Smooth muscle cell of the brain vasculature (primary cell): ENCODE measurements at places on chromosomes 6 and 20.
A peak's percentile ranks its signal among the peaks of the same experiment; 100 is the strongest.

DNA sequence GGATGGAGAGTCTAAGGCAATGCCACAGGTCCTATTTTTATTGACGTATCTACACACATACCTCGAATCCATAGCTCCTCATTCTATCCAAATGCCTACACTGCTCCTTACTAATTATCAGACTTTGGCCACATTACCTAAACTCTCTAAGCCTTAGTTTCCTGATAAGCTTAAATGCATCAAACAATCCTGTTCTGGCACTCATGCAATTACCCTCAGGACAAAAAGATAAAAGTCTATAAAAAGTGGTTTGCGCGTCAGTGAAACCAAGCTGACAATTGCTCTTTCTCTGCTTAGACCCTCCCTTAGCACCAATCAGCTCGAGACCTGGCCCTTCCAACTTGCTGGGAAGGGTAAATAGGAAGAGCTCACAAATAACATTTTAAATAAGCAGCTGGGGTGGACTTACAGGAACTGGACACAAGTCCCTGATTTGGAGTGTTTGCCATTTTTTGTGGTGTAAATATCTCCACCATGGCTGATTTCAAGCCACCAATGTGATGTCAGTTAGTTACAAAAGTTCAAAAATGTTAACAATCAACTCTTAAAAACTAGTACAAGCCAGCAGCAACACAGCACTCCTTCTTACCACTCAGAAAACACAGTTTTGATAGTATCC is 7.2 kb upstream of the PLEKHG1 start:
- no peak for DNase-seq

- no peak for DNase-seq
These were observed 48.4 kb downstream of the MAFB start for GRCh38 chr20:40640667-40641066.

GRCh38 chr20:50138479-50139393 is 14.8 kb downstream of the PEDS1 start:
- no peak for DNase-seq

GRCh38 chr6:4732691-4733315 is 43.4 kb upstream of the CDYL start:
- peak; percentile 62 for DNase-seq

- DNase-seq: peak; percentile 68
These were observed 56.3 kb upstream of the ANKEF1 start for GRCh38 chr20:9978397-9979004.

GRCh38 chr20:64140061-64140931 is 24.0 kb upstream of the MYT1 start:
- no peak for DNase-seq

GRCh38 chr20:39853636-39854035 is 835.4 kb downstream of the MAFB start:
- no peak for DNase-seq

DNA sequence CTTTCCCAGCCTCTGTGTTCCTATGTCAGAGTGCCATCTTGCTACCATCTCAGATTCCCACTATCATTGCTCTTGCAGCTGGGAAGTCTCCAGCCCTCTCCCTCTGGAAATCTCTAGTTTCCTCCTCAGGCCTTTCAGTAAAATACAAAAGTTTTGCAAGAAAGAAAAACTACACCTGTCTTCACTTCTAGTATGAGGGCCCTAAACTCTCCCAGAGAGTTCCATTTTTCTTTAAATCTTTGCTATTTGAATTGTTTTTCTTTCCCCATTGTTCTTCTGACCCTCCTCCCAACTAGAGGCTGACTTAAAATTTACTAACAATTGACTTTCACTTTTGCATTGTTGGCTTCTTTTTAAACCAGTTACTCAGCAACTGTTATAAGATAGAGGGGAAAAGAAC is 62.8 kb downstream of the LY86 start:
- DNase-seq: no peak

GRCh38 chr20:58328836-58329235 is 19.3 kb downstream of the RAB22A start:
- DNase-seq: no peak

- no peak for DNase-seq
These were observed 78.4 kb downstream of the AHI1 start for GRCh38 chr6:135419162-135419561.

GRCh38 chr6:30156262-30156599 is 4.8 kb downstream of the TRIM10 start:
- no peak for DNase-seq

- no peak for DNase-seq
These were observed 66.3 kb downstream of the YTHDF1 start for GRCh38 chr20:63149531-63150192.

GRCh38 chr20:24943196-24943595 is 5.9 kb upstream of the CST7 start:
- no peak for DNase-seq

DNA sequence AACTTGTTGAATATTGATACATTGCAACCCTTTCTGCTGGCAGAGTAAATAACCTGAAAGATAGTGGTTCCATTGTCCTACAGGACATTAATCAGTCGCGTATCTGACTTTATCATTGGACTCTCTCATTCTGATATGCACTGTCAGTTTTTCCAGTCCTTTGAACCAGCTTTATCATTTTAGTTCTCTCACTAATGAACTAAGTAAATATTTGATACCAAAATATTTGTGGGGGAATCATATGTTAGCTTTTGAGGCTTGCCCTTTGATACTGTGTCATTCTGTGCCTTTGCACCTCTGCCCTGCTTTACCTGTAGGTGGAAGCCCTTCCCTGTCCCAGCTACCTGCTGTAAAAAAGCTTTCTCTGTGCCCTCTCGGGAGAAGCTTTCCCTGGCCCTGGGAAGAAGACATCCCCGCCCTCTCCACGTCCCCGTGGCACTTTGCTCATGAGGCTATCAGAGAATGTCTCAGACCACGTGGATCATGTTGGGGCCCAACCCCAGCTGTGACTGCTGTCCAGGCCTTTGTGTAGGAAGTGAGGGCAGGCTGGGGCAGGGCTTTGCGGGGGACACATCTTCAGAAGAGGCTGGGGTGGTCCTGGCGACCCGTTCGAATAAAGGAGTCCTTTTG is 117.8 kb upstream of the NXT1 start:
- DNase-seq: no peak

GRCh38 chr6:166955121-166955864 is 1.1 kb downstream of the RNASET2 start:
- no peak for DNase-seq

DNA sequence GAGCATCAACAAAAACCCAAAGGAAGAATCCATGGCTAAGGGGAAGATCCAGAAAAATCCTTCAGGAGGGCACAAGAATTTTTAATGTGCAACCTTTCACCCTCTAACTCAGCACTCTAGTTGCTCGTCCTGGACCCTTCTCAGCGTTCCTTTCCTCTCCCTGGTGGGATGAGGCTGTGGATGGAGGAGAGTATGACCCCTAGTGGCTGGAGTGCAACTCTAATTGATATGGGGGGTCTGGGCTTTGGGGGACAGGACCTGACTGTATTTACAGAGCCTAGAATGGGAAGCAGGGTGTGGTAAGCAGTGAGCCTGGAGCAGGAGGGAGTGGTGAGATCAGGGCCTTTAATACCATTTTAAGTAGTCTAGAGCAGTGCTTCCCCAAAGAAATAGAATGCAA is 83.9 kb upstream of the CEP85L start:
- DNase-seq: no peak

DNA sequence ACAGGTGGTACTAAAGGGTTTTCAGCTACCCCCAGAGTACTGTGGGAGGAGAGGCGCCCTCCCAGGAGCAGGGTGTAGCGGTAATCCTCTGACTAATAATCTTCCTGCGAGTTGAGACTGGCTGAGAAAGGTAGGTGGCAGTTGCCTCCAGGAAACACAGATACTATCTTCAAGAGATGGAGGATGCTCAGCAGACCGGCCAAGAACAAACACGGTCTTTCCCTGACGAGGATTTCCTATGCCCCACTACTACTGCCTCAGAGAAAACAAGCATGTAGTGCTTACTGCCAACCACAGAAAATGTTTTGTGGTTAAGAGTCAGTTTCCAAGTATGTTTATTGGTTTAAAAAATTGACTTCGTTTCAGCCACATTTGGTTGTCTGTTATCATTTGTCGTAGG is 26.8 kb downstream of the C6orf89 start:
- no peak for DNase-seq

GRCh38 chr20:51084593-51085377 is 61.9 kb upstream of the KCNG1 start:
- DNase-seq: no peak

DNA sequence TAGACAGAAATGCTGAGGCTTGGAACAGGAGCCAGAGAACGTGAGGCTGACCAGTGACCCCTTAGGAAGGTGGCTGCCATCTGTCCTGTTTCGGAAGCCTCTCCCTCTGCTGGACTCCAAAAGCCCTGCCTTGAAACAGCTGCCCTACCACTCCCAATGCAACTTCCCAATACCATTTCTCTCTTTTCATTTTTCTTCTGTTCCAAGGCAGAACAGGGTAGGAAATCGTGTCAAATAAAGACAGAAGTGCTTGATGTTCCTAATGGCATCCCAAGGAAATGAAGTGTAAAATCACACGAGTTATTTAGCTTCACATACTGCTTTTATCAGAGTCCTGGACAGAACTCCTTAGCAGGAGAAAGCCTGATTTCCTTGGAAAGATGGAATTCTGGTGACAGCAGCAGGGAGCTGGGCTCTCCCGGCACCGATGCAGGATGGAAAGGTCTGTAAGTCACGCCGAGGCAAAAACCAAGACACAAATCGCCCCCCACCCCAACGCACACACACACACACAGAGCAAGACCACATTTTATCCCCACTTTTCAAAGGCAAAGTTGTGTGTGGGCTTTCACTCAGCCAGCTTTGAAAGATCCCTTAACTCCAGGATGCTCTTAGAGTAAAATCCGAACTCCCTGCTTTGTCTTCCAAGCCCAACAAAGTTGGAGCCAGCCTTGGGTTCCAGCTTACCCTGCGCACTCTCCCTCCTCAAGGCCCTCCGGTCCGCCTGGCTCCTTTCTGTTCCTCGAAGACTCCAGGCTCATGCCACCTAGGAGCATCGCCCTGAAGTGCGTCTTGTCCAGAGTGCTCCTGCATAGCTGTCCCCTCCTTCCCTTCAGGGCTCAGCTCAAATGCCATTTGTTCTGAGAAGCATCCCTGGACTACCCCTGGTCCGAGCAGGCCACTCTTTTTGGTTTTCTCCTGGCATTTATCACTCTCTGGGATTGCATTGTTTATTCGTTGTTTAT is 11.6 kb upstream of the STX16 start:
- no peak for DNase-seq

DNA sequence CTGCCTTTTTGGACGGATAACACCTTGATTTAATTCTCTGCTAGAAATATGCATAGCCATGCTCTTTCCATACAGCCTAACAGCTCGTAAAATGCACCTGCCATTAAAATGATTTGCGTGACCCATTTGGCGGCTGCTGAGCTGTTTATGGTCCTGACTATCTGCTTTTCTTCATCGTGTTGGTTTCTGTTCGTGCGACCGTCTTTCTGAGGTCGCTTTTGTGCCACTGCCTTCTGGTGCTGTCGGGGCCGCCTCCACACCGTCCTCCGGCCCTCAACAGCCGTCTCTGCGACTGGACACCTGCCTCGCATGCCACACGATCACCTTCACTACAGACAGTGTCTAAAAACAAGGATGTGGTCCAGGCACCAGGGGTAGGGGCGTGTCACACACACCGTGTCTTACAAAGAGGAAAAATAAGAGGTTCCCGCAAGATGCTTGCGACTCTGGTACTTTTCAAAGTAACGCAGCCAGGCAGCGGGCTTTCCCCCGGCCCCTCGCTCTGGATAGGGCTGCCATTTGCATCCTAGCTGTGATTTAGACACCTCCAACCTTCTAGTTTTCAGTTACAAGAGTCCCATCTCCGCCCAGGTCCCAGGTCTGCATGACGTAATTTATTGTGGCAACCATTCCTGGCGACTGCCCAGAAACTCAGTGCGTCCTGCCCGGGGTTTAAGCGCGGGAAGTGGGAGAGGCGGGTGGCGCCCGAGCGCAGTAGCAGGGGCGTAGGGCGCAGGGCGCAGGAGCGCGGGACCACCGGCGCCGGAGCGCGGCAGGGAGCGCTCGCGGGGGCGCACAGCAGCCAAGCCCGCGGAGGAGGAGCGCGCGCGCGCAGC is at the start of gene STMND1:
TSS of gene STMND1 (plus strand) at position 629 of the 836 bp plus-strand sequence. CDS start 208 bp downstream, outside the sequence.
- DNase-seq: no peak

DNA sequence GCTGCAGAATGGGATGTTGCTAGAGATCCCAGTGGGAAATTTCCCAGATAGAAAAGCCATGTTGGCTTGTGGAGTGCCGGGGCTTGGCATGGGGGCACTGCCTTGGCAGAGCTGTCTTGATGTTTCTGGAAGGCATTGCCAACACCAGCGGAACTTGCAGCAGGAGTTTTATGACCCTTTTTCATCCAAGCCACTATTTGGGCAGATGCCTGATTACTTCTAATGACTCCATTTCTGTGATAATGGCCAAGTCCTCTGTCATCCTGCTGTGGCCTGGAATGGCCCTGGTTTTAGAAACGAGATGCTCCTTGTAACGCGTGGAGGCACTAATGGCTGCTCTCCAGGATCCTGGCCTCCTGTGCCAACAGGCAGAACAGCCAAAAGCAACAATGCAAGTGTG is 229.0 kb downstream of the ZNF217 start:
- no peak for DNase-seq

DNA sequence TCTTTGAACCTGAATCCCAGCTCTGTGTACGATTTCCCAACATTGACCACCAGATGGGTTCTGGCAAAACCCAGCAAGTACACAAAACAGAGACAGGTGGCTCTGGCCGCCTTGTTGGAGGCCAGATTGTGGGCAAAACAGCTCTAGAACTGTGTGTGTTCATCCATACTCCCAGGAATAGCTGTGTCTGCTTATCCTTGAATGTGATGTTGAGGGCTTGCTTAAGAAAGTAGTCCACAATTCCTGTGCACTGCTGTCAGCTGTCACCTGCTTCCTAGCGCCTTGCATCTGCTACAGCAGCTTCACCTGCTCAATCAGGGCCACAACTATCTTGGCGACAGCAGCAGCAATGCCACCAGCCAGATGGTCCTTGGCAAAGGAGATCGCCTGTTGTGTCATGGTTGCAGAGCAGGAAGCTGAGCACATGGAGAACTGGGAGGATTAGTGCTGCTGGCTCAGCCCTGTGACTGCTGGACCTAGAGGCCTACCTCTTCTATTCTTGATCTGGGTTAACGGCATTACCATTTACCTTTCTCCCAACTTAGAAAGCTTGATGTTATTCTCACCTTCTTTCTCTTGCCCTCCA is 3.7 kb upstream of the SMAP1 start:
- DNase-seq: no peak

DNA sequence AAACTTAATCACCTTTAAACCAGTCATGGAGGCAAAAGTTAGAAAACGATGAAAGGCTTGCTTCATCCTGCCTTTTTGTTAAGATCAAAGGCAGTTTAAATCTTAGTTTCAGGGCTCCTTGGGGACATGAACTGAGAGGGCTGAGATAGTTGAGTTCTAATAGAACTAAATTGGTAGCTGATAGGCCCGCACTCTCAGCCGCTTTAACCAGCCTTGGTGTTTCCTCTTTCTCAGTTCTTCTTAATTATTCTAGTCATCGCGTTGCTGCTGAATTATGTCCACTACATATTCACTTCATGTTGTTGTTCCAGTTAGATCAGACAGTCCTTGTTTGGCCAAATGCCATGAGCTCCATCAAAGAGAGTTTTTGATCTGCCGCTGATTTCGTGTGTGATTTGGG is 72.5 kb downstream of the ANKS1A start:
- DNase-seq: no peak

GRCh38 chr6:84866715-84867114 is 102.3 kb upstream of the TBX18 start:
- DNase-seq: no peak

- DNase-seq: no peak
These were observed 78.8 kb downstream of the MAP7 start for GRCh38 chr6:136471372-136471771.

GRCh38 chr6:56708810-56709597 is 66.3 kb upstream of the DST start:
- no peak for DNase-seq

- DNase-seq: no peak
These were observed 190.7 kb upstream of the FBXL4 start for GRCh38 chr6:99138445-99138844.
